Cortex of kidney (tissue), 1 donor: ENCODE measurements at places on chromosomes 13 and 19.

GRCh38 chr13:91401920-91402319 is 3.5 kb downstream of the GPC5 start:
- DNase-seq = no peak

- no peak for DNase-seq
Measured at GRCh38 chr13:55497486-55497885, 1643.2 kb upstream of the PRR20A start.

GRCh38 chr19:18503337-18503970 is 18.4 kb downstream of the ELL start:
- DNase-seq = no peak

- DNase-seq = no peak
Measured at GRCh38 chr19:29337029-29337428, 124.1 kb upstream of the UQCRFS1 start.

- no peak for DNase-seq
Measured at GRCh38 chr13:41837629-41838028, 123.3 kb downstream of the VWA8 start.

DNA sequence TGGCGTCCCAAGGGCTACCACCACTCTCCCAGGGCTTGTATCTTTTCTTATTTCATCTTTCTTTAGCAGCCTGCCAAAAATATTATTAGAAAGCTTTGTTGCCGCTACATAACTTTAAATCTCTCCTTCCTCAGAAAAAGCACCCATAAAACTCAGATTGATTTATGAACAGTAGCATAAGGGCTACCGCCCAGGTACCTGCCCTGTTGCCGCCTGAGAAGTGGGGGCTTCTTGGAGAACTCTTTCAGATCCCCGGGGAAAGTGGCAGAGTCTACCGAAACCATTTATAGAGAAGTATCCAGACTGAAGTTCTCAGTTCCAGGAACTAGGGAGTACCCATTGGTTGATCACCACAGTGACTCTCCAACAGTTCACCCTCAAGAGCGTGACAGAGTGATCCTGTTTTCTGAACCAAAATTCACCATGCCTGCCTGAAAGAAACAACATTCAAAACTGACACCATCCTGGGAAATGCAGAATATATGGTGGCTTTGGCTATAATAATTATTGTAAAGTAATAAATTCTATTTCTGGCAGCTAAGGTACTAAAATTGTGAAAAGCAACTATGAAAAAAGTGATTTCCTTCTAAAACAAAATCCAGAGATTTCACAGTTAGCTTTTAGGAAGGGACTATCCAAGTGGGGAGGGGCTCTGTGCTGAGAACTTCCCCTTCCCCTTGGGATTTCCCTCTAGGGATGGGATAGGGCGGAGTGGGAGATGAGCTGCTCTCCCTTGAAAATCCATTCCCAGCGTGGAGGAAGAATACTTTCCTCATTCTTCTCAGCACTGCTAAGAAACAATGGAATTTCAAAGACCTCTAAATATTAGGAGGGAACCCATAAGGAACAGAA is 877 bp upstream of the N4BP2L1 start:
- DNase-seq = no peak
